ENCODE measurements at places on chromosomes 7 and 10. TPM values are rescaled to one million over a fixed set of nuclear protein-coding genes. Genes with fewer than 3 reads are reported as not detected.

The GIMAP1 gene
- total RNA-seq, result not detected

The TFPI2 gene
- 649 TPM for total RNA-seq

The ZNF488 gene
- under 0.01 TPM for total RNA-seq

The PIP4K2A gene
- 29.4 TPM for total RNA-seq

The CCDC172 gene
- not detected for total RNA-seq

The ARHGAP22 gene
- total RNA-seq, result 31.8 TPM

The CAMK2B gene
- total RNA-seq, result not detected

The POLR2J gene
- total RNA-seq, result 16.1 TPM

The ENO4 gene
- total RNA-seq, result 0.05 TPM
